Memory B cell (primary cell): ENCODE measurements at places on chromosomes 7 and 10.
A peak's percentile ranks its signal among the peaks of the same experiment; 100 is the strongest.

GRCh38 chr10:13348216-13349017 lies at the start of gene SEPHS1:
Gene SEPHS1 (minus strand): TSS chr10:13348293. CDS start chr10:13344950, 3,343 bp downstream.
- peak; percentile 55 for DNase-seq

DNA sequence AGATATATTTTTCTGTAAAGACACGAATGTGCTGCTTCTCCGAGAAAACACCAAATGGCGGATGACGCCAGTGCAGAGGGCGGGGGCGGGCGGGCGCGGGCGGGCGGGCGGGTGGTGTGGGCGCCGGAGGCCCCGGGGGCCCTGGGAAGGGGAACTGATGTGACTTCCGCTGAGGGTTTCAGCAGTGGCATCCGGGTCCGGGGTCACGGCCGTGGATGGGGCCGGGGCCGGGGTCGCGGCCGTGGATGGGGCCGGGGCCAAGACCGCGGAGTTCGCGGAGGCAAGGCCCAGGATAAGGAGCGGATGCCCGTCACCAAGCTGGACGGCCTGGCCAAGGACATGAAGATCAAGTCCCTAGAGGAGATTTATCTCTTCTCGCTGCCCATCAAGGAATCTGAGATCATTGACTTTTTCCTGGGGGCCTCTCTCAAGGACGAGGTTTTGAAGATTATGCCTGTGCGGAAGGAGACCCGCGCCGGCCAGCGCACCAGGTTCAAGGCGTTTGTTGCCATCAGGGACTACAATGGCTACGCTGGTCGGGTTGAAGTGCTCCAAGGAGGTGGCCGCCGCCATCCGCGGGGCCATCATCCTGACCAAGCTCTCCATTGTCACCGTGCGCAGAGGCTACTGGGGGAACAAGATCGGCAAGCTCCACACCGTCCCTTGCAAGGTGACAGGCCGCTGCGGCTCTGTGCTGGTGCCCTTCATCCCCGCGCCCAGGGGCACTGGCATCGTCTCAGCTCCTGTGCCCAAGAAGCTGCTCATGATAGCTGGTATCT lies 20.3 kb upstream of the IGF2BP3 start:
- DNase-seq = peak; percentile 42

- DNase-seq = peak; percentile 80
Measured at GRCh38 chr10:128069351-128070051, 56.7 kb downstream of the MKI67 start.

GRCh38 chr10:111335826-111336225 lies 259.0 kb downstream of the ADRA2A start:
- DNase-seq = no peak
